Sigmoid colon (tissue), 7 donors: ENCODE measurements at places on chromosomes 1 and 21. TPM values are rescaled to one million over a fixed set of nuclear protein-coding genes. Genes with fewer than 3 reads are reported as not detected.

Gene CFAP410
- total RNA-seq, result 31.1 TPM

Gene CELA3A
- not detected for total RNA-seq

DNA sequence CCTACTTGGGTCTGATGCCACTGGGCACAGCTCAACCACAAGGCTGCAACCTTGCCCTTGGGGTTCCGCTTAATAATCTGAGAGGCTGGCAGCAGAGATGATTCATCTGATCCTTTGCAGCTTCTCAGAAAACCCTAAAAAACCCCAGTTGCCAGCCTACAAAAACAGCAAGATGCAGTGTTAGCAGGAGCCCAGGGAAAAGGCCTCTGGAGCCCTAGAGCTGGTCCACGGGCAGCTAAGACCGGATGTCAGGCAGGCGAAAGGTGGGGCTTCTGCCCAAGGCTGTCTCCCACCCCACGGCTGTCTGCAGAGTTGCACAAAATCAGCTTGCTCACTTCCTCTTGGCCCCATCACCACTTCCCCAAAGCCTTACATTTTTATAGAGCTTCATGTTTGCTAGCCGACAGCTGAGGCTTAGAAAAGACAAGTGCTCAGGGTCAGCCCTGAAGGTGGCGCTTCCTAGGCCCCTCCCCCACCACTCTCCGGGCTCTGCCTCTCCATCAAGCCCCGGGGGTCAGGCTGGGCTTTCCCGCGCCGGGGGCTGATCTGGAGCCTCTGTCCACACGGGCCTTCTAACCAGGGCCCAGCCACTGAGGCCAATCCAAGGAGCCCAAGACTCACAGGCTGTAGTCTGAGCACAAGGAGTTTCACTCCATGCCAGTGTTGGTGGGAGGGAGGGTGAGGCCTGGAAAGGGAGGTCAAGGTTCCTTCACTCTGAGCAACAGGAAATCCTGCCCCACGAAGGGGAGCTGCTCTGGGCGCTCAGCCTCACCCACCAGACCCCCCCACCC lies 4.2 kb upstream of the ADORA3 start:
- H3K27me3 ChIP-seq, result no peaks in the 10 kb centered on the region
- no peaks in the 10 kb centered on the region for H3K4me1 ChIP-seq
- H3K27ac ChIP-seq, result peak overlapping the region; percentile 94
- peak overlapping the region; percentile 31 for H3K4me3 ChIP-seq

DNA sequence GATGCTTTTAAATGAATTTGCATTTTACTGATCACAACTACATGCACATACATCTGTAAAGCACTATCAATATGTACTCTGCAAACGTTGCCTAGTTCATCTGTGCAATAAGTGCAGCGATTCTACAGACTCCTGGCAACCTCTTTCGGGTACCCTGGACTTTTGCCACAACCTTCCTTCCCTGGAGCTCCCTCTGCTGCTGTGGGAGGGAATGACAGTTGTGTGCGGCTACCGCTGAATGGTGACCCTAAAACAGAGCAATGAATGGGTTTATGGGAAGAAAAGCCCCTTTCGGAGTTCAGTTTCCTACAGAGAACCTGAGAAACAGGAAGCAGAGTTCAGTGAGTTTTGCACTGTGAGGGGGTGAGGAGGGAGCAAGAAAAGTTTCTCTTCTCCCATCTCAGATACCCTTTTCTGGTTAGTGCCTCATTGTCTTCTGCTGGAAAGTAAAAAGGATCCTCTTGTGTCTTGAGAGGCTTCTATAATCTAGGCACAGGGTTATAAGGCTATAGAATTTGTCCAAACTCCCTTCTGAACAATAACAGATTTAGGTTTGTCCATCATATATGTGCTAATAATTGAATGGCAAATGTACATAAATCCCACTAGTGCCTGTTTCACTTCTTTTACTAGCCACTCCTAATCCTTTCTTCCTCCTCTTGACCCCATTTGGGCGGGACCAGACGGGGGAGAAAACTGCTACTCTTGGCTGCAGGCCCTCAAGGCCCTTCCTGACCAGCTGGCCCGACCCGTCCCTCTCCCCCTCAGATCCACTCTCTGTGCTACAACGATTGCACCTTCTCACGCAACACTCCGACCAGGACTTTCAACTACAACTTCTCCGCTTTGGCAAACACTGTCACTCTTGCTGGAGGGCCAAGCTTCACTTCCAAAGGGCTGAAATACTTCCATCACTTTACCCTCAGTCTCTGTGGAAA lies 19.8 kb upstream of the SARS1 start:
- DNase-seq, result no peak
- H3K4me3 ChIP-seq, result no peak overlapping the region
- H3K36me3 ChIP-seq, result no peaks in the 10 kb centered on the region
- peaks cover 10% of the 10 kb centered on the region for H3K4me1 ChIP-seq

Gene RNF187
- 21.0 TPM for total RNA-seq

- no peak overlapping the region for H3K4me3 ChIP-seq
- H3K36me3 ChIP-seq, result no peaks in the 10 kb centered on the region
- DNase-seq, result no peak
- H3K27ac ChIP-seq, result no peak overlapping the region
- no peaks in the 10 kb centered on the region for H3K27me3 ChIP-seq
Observed at GRCh38 chr1:208534599-208534897, 290.4 kb upstream of the PLXNA2 start.

Gene PPIAL4G
- total RNA-seq, result 0.14 TPM

DNA sequence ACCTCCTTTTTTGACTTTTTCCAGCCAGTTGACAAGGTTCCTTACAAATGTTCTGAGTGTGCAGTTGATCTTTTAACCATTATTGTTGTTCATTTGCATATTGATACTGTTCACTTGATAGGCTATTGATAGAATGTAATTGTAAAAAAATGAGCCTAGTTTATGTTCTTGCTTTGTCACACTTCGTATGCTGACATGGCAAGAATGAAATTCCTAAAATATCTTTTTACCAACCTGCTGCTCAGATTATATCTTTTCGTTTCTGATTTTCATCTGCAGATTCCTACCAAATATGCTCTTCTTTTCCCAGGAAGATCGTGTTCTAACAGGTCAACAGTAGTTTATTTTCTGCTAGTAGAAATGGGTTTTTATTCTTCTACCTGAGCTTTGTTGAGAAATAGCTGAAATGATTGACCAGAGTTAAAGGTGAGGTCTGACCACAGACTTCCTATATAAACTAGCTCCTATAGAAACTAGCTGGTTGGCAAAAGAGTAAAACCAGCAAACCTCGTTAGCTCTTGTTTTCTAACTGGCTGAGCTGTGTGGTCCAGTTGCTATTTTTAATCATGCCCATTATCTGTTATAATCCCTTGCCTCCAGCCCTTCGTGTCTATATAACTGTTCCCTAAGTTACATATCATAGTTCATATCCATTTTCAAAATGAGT lies 174.8 kb downstream of the HS2ST1 start:
- H3K27me3 ChIP-seq, result no peaks in the 10 kb centered on the region
- no peaks in the 10 kb centered on the region for H3K36me3 ChIP-seq
- no peaks in the 10 kb centered on the region for H3K4me1 ChIP-seq
- no peak for DNase-seq
- no peak overlapping the region for H3K4me3 ChIP-seq
- H3K27ac ChIP-seq, result no peak overlapping the region

DNA sequence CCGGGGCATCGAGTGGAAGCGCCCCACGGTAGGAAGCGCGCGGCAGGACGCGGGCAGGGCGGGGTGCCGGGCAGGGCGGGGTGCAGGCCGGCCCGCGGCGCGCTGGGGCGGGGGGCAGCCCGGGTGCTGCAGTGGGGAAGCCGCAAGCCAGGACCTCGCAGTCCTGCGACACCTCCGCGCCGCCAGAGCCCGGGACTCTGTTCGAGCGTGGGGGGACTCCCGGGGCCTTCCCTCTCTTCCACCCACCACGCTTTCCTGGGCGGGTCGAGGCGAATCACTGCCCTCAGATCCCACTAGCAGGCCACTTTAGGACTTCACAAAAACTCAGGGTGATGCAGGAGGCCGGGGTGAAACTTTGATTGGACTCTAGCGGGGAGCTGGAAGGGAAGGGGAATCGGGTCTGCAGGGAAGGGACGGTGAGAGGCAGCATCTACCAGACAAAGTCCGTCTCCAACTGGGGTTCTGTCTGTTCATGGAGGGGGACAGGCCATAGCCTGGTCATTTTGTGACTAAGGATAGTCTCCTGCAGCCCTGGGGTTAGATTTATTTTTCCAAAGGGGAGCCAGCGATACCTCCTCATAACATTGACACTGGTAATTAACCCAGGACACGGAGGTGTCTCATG lies 623 bp downstream of the CAPN2 start:
- H3K27me3 ChIP-seq, result no peaks in the 10 kb centered on the region
- peaks cover 50% of the 10 kb centered on the region for H3K4me1 ChIP-seq
- peak; percentile 74 for DNase-seq
- peak overlapping the region; percentile 69 for H3K4me3 ChIP-seq
- peak overlapping the region; percentile 95 for H3K27ac ChIP-seq

Gene PCP4
- 156 TPM for total RNA-seq

Gene ANP32E
- total RNA-seq, result 16.3 TPM

Gene CDA
- total RNA-seq, result 3.3 TPM

- peak; percentile 73 for DNase-seq
- no peaks in the 10 kb centered on the region for H3K27me3 ChIP-seq
- no peaks in the 10 kb centered on the region for H3K36me3 ChIP-seq
- H3K4me1 ChIP-seq, result peaks cover 51% of the 10 kb centered on the region
Observed at GRCh38 chr1:172322219-172323061, 98.0 kb upstream of the C1orf105 start.

DNA sequence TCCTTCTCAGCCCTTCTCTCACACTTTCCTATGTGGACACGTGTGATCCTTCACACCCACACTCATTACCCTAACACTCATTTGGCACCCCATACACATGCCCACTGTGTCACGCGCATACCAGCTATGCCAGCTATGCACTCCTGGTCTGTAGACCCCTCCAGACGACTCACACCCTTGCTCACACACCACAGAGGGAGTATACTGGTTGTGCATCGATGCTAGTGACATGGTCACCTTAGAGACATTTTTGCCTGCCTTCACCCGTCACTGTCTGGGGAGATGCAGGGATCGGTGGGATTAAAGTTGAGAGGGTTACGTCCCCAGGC lies 8.3 kb upstream of the PPM1J start:
- H3K27ac ChIP-seq, result no peak overlapping the region
- peaks cover 15% of the 10 kb centered on the region for H3K4me1 ChIP-seq
- peaks cover 6% of the 10 kb centered on the region for H3K27me3 ChIP-seq
- H3K36me3 ChIP-seq, result no peaks in the 10 kb centered on the region

Gene C1orf185
- total RNA-seq, result not detected

GRCh38 chr1:216632980-216633379 lies 90.2 kb downstream of the ESRRG start:
- H3K4me1 ChIP-seq, result no peaks in the 10 kb centered on the region
- no peaks in the 10 kb centered on the region for H3K27me3 ChIP-seq
- no peak overlapping the region for H3K4me3 ChIP-seq
- no peaks in the 10 kb centered on the region for H3K36me3 ChIP-seq
- no peak overlapping the region for H3K27ac ChIP-seq

DNA sequence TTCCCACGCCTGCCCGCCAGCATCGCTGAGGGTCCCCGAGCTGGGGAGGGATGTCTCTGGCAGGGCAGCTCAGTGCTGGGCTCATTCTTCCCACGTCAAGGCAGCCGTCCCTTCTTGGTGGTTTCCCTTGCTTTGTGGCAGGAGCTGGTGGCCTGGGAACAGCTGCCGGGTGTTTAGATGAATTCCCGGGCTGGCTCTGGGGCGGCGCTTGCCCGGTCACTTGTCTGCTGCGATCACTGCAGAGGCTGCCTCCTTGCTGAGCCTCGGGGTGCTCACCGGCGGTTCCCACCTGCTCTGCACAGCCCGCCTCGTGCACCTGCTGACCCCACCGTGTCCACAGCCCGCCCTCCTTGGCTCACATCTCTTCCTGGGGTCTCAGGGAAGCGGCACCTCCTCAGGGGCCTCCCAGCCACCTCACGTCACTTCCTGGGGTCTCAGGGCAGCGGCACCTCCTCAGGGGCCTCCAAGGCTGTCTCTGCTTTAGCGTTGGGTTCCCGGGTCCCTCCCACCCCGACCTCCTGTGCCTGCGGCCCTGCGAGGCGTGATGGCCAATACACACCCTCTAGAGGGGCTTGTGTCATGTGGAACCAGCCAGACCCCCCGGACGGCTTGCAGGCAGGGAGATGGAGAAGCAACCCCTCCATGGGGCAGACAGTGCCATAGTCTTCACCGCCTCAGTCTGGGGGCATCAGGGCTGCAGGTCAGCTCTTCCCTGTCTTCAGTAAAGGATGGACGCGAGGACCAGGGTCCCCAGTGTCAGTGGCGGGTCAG lies 13.5 kb downstream of the COL18A1 start:
- H3K4me3 ChIP-seq, result no peak overlapping the region
- H3K27me3 ChIP-seq, result no peaks in the 10 kb centered on the region
- H3K27ac ChIP-seq, result peak overlapping the region; percentile 28
